ENCODE measurements at places on chromosomes 5 and 9.

DNA sequence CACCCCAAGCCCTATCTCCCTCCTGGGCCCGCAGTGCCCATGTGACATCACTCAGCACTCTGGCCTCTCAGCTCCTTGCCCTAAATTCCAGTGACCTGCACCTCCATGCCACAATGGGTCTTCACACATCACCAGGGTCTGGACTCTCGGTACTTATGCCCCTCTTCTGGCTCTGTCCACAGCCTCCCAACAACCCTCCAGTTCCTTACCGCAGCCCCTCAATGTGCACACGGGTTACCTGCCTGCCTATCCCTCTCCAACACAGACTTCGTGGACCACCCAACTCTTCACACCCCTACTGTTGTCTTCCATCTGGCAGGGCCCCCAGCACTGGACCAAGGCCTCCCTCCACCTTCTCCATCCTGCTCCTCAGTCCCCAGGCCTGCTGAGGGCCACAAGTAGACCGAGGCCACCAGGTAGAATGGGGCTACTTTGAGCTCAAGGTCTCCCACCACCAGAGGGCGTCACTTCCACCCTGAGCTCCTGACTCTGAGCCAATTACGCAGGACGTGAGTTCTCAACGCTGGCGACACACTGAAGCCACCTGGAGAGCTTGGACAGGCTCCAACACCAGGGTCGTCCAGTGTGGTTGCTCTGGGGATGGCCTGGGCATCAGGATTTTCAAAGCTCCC is 172.1 kb downstream of the GABBR2 start:
- no peak for DNase-seq

DNA sequence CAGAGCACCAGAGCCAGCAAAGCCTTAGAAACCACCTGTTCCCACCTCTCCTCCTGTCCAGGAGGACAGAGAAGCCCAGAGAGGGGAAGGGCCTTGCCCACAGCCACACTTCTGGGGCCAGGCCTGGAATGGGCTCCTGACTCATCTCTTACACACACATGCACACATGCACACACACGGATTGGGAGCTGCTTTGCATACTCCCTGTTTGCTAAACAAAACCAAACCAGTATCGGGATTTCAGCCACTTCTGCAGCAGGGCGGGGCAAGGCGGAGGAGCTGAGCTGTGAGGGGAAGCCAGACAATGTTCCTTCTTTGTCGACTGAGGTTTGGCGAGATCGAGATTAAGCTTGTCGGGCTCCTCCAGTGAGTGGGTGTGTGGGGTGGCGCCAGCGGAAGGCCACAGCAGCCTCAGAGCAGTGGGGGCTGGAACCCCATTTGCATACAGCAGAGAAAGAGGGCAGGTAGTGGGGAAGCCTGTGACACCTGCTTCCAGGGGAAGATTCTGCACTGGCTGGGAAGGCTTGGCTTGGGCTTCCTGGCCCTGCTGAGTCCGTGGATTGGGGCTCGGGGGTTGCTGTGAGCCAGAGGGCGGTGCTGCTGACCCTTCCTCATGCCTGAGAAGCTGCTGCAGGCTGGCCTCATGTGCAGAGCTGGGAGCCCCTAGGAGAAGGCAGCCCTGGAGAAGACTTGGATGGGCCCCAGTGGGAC is 16.1 kb downstream of the GFI1B start:
- DNase-seq = no peak

DNA sequence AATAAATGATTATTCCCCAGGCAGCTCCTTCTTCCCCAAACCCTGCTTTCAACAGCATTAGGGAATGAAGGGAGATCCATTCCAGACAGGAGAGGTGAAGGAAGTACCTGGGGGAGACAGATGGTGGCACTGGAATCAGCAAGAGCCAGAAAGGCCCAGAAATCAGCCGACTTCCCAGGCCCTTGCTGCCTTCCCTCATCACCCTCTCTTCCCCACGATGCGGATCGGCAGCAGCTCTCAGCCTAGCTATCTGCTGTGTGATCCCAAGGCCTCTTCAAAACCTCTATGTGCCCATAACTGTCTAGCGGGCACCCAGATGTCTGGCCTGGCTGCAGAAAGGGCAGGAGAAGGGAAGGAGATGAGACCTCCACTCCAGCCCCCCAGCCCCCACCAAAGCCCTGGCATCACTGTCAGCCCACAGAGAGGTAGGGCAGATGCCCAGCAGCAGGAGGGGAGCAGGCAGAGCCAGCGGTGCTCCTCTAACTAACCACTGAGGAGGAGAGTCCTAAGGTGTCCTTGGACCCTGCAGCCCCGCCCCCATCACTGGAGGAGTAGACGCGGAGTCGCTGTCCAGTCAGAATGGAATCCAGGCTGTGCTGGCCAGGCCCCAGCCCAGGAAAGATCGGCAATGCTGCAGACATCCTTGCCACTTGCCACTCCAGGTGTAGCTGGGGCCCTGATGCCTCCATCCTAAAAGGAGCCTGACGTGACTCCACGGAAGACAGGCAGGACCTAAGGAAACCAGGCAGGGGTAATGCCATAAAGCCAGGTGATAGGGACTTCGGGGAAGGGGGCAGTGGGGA is 12.7 kb downstream of the CNTFR start:
- DNase-seq = no peak

DNA sequence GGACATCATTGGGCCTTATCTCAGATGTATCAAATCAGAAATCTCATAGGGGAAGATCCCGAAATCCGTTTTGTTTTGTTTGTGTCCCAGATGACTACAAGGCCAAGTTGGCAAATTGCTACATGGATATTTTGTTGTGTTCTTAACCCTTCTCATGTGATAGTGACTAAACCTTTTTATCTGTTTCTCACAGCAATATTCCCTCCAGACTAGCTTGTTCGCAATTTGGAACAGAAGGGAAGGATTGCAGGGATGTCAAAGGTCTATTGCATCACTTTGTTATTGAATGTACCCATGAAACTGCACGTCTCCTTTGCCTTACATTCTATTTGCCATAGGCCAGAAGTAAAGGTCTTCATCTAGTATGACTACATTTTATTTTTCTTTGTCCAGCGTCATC is 453.9 kb downstream of the NFIB start:
- no peak for DNase-seq

DNA sequence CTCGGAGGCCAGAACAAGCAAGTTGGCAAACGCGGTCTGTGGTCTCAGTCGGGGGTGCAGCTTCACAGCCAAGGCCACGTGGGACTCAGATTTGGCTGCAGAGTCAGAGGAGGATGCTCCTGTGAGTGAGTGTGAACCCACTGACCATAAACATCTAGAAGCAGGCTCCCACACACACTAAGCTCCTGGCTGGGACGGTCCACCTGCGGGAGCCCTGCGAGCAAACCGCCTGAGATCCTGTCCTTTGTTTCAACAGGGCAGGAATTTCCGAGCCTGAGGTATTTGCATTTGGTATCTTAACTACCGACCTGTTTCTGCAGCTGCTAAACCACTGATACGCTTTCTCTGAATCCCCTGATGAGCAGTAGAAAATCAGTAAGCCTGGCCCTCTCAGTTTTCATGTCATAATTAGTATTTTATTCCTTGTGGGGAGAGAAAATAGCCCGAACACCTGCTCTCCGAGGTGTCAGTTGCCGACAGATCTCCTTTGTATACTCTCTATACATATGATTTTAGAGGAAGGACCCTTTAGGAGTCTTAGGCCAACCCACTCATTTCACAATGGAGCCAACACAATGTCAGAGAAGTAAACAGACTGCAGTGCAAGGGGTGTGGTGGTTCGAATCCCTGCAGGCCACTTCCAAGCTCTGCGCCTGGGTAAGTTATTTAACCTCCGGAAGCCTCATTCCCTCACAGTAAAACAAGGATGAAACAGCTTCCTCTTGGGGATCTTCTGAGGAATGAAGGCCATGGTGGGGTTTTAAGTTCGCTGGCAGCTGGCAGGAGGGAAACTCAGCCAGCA is 40.9 kb upstream of the PWWP2A start:
- DNase-seq = no peak

GRCh38 chr5:174454890-174455289 is 269.5 kb upstream of the MSX2 start:
- no peak for DNase-seq

GRCh38 chr5:142697356-142698255 is 11.7 kb upstream of the FGF1 start:
- DNase-seq = no peak

DNA sequence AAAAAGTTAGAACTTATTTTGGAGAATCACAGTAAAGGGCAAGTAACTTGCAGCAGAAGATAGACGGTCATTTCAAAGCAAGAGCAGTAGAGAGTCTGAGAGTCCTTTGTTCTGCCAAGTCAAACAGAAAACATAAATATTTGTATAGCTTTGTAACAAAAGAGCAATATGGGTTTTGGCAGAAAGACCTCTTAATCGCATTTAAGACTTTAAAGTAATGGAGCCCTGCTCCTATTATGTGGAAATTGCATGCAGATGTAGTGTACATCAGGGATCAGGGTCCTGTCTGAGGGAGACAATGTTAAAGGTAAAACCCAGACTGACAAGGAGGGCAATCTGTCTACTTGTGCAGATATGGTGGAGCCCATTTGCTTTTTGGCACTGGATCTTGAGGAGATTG is 87.2 kb downstream of the PGM5 start:
- DNase-seq = no peak

DNA sequence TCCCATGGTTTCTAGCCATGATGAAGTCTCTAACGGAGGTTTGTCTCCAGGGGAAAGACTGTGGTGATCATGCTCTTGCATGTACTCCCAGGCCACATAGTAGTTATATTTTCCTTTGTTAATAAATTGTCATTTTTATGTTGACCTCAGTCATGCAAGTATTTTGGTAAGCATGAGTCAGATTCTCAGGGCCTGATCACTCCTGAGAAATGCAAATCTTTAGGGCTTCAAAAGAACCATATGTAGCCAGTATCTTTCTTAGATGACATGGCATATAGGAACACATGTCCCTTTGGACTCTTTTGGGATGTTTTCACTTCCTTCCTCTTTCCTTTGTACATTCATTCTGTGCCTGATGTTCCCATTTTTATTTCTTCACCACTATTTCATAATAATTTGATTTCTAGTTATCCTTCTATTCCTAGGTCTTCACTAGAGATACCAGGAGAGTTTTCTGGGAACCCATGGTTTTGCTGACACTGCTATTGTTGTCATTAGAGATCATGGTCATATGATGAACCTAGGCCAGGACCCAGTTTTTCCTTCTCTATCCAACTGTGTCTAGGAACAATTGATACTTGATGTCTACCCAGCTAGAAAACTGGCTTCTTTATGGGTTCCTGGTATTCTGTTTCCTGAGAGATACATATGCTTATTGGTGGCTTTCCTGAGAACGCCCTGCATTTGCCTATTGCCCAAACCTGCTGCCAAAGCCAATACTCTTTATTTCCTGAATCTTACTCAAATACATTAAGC is 248.1 kb upstream of the NREP start:
- no peak for DNase-seq

DNA sequence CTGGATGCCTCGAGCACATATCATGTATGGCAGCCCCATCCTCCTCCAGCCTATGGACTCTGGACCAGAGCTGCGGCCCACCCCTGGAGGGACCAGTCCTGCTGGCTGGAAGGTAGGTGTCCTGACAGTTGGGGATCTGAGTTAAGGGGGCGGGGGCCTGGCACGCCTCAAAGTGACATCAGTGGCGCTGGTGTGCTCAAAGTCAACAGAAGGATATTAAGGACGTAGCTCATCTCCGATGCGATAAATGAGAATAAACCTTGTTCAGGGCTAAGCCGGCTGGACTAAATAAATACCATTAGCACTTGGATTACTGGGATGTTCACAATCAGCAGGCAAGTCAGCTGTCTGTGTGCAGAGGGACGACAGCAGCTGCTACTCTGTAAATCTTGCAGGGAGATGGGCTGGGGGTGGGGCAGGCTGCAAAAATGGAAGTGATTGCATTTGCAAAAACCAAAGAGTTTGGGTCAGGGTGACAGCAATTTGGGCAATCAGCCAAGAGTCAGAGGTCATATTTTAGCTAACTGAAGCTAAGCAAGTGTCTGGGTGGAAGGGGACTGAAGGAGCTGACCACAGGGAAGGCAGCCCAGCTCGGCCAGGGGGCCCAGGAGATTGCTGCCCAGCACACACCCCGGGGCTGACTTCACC is 80.0 kb upstream of the LRRTM2 start:
- DNase-seq = no peak

DNA sequence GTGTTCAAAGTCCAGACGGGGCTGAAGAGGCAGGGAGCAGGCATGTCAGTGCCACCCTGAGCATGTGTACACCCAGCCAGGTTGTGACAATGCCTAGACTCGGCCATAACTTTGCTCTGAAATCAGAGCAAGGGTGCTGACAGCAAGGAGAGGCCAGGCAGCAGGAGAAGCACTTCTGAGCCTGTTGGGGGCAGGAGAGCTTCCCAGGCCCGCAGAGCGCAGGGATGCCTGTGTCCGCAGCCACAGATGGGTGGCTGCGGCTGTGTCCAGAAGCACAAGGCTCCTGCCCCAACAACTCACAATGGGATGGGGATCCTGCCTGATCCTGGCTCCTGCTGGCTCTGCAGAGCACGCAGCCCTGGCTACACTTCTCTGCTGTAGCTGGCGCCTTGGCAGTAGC is 373.9 kb downstream of the CHSY3 start:
- DNase-seq = no peak

DNA sequence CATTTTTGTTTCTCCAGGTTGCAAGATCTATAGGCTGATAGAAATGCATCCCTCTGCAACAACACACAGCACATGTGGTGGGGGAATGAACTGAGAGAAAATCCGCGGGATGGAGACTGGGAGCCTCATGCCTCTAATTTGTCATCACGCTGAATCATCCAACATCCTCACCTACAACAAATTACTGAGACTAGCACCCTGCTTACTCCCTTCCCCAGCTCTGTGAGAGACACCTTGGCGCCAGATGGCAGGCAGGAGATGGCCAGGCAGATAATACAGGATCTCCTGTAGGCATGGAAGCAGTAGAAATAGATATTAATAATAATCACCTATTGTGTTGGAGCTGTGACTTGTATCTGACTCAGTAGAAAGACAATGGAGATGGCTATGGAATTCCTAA is 276.9 kb downstream of the SEMA5A start:
- no peak for DNase-seq

DNA sequence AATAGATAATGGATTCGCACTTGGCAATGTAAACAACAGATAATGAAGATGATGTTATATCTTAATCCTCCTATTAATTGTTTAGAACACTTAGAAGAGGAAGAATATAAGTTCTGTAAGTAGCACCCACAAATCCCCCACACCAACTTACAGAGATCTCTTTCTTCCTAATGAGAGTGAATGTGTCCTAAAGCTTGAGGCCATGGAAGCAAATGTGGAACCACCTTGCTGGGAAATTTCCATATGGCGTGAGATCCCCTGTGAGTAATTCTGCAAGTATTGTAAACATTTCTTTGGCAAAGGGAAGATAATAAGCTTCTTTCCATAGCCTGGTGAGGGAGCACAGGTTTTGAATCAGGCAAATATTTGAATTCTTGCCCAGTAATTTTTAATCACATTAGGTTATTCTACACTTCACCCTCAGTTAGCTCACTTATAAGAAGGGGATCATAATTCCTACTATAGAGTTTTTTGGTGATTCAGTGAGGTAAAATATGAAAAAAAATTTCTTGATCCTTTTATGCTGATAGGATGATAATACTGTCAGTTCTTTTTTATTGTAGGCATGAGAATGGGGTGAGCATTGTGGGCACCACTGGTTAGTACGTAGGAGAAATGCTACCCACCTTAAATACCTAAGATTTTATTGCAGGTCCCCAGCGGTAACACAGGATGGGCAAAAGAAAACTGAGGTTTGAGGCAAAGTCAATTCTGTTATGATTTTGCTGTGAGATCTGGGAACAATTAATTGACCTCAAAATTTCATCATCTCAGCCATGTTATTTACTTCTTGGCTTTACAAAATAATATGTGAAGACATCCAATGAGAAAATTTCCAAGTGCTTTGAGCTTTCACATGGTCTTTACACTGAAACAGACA is 574.8 kb downstream of the PSAT1 start:
- DNase-seq = no peak

- no peak for DNase-seq
Observed at GRCh38 chr9:134357631-134358025, 31.4 kb downstream of the RXRA start.

- no peak for DNase-seq
Observed at GRCh38 chr9:22073349-22073748, 64.2 kb upstream of the CDKN2B start.
